ENCODE measurements at places on chromosomes 7 and 10.

GRCh38 chr10:5411941-5412276 lies 448 bp upstream of the NET1 start:
- DNase-seq: no peak

DNA sequence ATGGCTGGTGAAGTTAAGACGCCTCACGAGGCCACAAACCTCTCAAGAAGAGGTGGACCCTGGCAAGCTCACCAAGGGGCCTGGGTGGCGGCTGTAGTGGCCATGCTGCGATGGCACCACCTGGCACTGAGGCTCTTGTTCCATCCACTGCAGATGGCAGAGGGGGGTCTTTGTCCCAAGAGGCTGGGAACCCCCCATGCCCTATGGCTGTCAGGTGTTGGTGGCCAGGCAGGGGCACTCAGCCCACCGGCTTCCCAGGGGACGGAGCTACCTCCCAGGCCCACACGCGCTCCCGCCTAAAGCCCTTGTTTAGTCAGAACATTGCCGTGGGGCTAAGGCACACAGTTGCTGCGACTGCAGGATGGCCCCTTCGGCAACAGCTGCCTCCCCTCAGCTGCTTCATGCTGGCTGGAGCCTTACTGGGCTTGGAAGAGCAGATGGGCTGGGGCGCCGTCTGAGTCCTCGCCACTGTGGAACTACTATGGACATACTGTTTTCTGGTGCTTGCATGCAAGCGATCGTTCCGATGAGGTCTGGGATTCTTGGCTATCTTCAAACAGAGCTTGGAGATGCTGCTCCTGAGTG lies 46.8 kb downstream of the DPYSL4 start:
- no peak for DNase-seq

GRCh38 chr7:108385834-108386422 lies 70.3 kb downstream of the NRCAM start:
- DNase-seq: no peak

DNA sequence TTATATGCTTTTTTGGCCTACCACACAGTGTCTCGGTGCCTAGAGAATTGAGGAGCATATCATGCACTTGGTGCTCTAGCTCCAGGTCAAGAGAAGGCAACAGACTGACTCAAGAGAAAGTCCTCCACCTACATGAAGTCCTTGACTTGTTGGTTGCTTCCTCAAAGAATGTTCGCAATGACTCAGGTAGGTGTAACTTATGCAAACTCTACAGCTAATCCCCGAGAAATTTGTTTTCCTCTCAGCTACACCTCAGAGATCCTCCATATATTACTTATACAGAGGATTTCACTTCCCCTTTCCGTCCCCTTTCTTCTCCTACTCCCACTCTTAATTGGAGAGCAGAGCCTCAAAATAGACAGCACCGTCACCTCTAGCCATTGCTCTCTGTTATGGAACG lies 1013.1 kb downstream of the KCNMA1 start:
- DNase-seq: no peak

DNA sequence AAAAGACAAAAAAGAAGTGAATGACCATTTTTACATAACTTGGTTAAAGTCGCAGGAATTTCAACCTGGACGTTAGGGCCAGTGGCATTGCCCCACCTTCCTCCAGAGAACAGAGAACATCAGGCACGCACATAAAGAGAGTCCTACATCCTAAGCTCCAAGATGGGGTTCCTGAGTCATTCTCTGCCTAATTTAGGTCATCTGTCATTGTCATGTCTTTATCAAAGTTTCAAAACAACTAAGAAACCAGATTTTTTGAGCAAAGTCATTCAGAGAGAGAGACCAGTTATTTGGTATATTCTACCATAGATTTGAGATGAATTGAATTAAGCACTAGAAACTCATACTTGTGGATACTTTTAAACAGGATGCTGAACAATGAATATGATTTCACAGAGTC lies 241.7 kb downstream of the CALN1 start:
- DNase-seq: no peak

DNA sequence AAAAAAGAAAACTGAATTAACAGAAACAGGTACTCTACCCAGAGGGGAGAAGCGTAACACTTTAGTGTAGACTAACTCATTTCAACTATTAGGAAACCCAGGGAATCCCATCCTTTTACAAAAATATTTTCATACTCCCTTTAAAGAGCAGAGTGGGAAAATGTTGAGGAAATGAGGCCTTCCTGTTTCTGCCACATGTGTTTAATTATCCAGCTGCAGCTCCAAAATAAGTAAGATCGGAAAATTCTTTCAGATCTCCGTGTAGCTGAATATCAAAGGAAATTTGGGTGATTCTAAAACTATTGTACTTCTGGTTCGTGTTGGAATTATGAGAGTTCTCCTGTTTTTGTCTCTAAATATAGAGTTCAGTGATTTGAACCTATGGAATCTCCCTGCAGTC lies 58.0 kb upstream of the CAV2 start:
- no peak for DNase-seq

GRCh38 chr10:92087750-92088395 lies 164.3 kb downstream of the BTAF1 start:
- peak; percentile 4 for DNase-seq

DNA sequence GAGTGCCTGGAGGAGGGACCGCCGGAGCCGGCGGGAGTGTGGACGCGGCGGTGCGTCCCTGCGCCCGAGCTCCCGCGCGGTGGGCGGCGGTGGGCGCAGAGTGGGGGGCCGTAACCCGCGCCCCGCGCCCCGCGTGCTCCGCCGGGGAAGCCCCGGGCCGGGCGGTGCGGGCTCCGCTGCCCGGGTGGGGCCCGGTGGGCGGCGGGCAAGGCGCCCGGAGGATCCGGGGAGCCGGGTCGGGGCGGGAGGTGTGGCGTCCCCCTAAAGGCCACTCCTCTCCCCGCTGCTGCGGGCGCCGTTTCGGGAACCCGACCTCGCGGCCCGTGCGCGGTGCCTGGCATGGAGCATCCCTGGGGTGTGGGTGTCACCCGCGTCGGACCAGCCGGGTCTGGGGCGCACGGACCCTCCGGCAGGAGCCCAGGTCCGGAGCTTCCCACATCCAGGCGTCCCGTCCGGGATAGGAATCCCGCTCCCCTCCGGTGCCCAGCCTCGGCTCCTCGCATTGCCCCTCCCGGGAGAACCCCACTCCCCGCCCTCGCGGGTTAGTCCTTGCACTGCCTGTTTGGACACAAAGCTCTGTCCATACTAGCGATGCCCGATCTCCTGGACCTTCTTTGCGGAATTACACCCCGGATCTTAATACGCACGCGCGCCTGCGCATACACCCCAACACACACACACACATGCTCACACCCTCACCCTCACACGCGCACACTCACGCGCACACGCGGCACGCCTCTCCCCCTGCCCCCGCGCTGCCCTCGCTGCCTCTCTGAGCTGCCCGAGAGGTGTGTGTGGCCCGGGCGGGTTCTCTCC lies 723 bp downstream of the MTURN start:
- no peak for DNase-seq

DNA sequence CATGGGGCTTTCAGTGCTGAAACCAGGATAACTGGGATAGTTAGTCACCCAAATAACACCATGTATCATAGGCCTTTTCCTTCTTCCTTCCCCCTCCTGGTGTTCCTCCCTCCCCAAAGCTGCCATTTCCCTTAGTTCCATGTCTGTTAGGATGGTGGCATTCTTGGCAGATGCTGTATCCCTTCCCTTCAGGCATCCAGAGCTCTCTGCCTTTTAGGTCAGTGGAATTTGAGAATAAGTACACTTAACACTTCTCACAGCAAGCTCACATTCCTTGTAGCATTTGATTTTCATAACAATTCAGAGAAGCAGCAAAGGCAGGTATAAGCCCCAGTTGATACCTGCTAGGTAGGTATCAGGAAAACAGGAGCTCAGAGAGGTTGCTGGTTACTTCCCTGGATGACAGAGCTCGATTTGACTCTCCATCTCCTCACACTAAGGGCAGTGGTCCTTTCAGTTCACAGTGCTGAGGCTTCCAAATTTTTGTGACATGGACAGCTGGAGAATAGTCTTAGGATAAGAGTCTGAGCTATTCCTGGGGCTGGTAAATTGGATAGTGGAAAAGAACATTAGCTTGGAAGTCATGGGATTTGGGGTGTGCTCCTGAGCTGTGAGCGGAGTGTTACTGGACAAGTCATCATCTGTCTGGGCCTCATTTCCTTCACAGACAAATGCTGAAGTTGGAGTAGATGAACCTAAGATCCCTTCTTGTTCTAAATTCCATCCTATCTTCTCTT lies 108.7 kb upstream of the RHOBTB1 start:
- DNase-seq: no peak

DNA sequence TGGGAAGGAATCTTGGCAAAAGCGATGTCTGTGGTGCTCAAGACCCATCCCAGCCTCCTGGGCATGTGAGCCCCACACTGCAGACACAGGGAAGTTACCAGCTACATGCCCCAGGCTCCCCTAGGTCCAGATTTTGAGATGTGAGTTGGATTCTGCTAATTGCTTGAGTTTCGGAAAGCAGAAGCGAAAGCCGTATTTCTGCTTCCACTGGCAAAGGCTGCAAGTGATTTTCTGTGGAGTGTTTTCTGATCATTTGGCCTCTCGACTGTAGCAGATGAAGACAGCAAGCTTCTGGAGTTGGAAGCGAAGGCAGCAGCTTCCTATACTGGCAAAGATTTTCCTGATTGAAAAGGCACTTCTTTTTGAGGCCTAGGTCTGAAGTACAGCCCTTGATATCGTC lies 29.6 kb downstream of the ANKRD16 start:
- DNase-seq: no peak

DNA sequence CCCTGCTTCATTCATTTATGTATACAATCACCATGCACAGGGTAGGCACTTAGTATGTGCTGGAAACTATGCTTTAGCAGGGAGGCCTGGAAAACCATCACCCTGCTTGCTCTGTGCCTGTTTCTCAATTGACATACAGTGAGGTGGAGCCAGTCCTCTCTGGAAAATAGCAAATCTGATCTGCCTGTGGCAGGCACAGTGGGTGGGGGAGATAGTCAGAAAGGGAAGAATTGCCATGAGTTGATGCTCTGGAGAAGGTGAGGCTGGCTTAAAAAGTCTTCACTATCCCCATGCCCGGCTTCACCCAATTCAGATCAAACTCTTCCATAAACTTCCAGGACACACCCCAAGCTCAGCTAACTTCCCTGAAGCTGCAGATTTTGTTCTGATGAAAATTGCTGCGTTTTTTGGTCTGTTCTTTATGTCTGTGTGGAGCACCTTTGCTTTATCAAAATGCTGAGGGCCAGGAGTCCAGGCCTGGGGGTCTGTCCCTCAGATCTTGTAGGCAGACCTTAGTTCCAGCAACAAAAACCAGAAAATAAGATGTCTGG lies 84.8 kb downstream of the ANK3 start:
- DNase-seq: no peak

GRCh38 chr10:108582387-108582786 lies 1340.9 kb downstream of the XPNPEP1 start:
- no peak for DNase-seq

DNA sequence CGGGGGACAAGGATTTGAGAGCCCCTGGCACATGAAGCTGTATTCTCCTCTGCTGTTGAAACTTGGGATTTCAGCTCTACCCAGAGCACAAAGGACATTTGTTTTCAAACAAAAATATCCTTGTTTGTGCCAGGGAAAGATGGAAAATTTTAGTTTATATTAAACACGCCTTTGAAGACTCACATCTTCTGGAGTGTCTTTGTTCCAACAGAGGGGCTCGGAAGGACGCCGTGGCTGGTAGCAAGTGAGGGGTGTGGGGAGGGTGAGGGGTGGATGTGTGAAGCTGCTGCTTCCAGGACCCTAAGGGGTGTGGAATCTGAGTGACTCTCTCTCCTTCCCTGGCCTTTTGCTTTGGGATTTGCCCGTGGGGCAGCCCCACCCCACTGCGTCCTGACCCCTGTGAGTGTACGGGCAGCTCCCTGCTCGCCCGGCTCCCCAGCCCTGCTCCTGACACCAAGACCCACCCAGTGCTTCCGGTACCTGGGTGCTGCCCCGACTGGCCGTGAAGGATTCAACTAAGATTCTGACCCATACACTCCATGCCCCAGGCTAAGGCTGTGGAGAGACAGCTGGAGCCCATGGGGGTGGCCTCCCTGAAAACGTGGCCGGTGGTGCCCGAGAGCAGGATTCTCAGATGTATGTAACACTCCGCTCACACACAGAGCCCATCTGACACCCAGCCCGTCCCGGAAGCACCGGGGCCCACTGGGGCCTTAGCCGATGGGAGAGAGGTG lies 59.6 kb downstream of the ZRANB1 start:
- DNase-seq: no peak

GRCh38 chr7:5428478-5429252 lies 5.0 kb upstream of the TNRC18 start:
- no peak for DNase-seq

GRCh38 chr7:112286250-112287086 lies 80.0 kb downstream of the ZNF277 start:
- no peak for DNase-seq

- DNase-seq: no peak
Measured at GRCh38 chr7:151122796-151123157, 36.5 kb downstream of the AGAP3 start.

GRCh38 chr10:17712717-17713471 lies 39.1 kb upstream of the TMEM236 start:
- no peak for DNase-seq

DNA sequence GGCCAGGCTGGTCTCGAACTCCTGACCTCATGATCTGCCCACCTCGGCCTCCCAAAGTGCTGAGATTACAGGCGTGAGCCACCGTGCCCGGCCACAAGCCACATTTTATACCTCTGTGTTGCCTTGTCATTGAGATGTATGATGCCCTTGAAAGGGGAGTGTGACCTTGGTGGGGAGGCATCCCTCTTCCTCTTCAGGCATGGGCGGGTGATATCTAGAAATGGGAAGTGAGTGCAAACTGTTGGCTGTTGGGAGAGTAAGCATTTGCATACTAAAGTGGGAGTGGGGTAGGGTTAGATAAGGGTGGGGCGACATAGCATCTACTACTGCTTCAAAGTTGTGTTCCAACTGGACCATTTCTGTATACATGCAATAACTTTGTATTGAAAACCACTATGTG lies 20.1 kb downstream of the RP9 start:
- no peak for DNase-seq

Measured in stimulated activated CD8-positive, alpha-beta memory T cell treated with anti-CD3 and anti-CD28 coated beads, Interleukin-4, amount 100 ng/mL, for 1 hour (primary cell).